ENCODE measurements at places on chromosomes 4 and X.

- DNase-seq = no peak
Measured at GRCh38 chrX:46713672-46714490, 45.0 kb downstream of the SLC9A7 start.

GRCh38 chr4:68349279-68349648 is 626 bp downstream of the YTHDC1 start:
- no peak for DNase-seq

- no peak for DNase-seq
Measured at GRCh38 chr4:143241892-143242291, 57.2 kb downstream of the USP38 start.

- DNase-seq = no peak
Measured at GRCh38 chrX:147913570-147913969, 1.9 kb downstream of the FMR1 start.

DNA sequence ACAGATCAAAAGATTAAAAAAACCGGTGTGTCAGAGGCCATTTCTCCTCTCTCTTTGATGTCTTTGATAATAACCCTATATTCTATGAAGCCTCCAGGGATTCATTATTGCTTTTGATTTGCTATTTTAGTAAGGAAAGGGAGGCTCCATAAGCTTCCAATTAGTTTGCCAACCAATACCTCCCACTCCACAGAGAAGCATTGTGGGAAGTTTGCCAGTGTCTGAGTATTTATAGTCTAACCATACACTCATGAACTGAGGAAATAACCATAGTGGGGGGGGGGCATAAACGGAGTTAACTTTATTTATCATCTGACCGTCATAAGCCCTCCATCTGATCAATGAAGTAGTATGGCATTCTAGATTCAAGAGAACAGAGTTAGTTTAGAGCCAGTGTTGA is 1066.8 kb upstream of the PABPC4L start:
- DNase-seq = no peak

All from activated T-cell treated with anti-CD3 and anti-CD28 coated beads, Interleukin-2, amount 50 U/mL, for 1 hour (primary cell).